ENCODE measurements at places on chromosomes 12 and 14.
A peak's percentile ranks its signal among the peaks of the same experiment; 100 is the strongest.

DNA sequence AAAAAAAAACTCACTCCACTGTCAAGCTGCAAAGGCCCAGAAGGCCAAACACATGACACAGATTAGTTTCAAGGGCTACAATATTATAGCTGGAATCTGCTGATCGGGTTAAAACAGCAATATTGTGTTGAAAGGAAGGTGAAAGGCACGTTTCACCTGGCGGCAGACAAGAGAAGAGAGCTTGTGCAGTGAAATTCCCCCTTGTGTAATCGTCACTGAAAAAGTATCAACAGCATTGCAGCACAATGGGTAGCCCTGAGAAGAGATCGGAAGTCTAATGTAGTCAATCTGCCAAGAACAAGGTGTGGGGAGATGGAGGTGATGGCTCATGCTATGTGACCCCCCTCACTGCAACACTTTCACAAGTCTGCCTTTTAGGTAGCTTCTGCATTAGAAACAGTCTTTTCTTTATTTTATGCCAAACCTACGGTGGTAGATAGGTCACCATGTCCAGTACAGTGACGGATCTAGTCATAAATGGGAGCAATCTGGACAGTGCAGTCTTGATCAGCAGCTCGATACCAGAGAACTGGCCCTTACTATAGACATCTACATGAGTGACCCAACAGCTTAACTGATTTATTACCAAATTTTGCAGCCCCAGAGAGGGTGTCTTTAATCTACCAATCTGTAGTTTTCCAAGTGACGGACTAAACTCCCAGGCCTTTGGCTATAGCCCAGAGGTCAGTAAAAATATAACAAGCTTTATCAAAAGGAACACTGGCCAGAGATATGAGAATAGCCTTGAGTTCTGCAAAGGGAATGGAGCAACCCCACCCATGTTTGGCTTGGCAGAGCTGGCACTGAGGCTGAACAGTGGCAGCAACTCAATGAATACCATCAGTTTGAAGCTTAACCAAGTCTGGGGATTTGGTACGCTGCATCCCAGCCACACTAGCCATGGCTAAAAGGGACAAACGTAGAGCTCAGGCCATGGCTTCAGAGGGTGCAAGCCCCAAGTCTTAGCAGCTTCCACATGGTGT, 35.4 kb downstream of the SPTSSA start:
- no peak for DNase-seq

DNA sequence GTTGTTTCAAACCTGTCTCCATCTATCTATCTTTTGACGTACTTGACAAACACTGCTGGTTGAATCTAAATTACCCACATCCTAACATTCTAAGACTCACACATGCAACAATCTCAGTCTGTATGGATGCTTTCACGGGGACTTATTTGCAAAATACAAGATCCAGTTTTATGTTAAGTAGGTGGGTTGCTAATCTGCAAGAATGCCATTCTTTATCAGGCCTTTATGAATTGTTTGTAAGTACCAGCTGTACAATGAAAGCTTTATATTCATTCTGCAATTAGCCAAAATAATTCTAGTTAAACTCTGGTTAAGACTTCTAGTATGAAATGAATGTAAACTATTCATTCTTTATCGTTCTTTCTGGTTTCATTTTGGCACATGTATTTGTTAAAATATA, 135.1 kb downstream of the NAV3 start:
- DNase-seq = no peak

- DNase-seq = no peak
Observed at GRCh38 chr14:94539181-94539580, 22.1 kb upstream of the SERPINA4 start.

GRCh38 chr14:95256002-95256775, 63.5 kb downstream of the CLMN start:
- no peak for DNase-seq

- no peak for DNase-seq
Observed at GRCh38 chr14:89428546-89429198, 11.6 kb upstream of the FOXN3 start.

DNA sequence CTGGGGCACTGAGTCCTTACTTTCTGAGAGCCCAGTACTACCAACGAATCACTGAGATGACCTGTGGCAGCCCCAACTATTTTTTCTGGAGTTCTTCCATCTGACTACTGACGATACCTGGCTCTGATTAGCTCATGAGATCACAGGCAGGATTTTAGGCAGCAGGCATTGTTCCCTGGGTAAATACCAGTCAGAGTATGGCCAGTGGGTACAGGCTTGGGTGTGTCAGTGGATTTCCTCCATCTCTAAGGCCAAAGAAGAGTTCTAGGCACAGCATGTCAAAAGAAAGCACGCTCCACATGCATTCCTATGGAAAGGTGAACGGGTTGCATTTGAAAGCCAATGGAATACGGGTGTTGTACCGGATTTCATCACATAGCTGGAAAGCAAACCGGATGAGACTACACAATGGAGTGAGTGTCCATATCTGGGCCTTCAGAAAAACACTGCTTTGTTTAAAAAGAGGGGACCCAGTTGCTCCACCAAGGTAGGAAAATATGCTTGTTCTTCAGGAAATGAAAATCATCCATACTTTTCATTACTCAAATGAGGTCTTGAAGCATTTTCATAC, 55.0 kb downstream of the PAX9 start:
- no peak for DNase-seq

- DNase-seq = no peak
Observed at GRCh38 chr14:61877035-61877390, 114.8 kb downstream of the SNAPC1 start.

DNA sequence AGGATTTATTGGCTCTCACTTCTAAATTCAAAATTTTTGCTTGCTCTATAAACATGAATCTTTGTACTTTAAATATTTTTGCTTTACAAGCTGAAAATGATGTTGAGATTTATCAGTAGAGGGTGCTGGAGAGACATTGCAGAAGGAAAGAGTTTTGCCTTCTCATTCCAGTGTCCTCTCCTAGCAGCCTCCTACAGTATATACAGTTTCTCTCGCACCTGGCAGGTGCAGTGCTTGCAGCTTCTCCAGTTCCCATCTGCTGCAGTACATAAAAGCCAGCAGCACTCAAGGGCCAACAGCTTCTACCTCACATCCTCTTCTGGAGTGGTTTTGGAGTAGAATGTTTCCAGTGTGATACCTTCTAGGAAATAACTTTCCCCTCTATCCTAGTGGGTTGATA, 601.8 kb upstream of the ATXN7L3B start:
- DNase-seq = no peak

- no peak for DNase-seq
Observed at GRCh38 chr14:104678346-104678745, 11.1 kb upstream of the INF2 start.

DNA sequence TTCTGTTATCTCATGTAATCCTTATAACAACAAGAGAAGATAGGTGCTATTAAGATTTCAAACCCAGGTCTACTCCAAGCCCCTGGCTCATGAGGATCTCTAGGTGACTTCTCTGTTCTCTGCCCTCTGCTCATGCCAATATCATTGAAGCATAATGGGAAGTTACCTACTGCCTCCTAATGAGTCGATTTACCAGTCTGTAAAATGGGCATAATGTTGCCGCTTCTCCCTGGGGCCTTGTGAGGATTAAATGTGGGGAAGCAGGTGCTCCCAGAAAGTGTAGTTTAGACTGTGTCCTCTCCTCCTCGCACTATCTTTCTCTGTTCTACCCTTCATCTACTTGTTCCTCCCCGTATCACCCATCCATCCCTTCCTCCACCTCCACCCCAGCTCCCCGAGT, 169.2 kb upstream of the LHX5 start:
- DNase-seq = no peak

GRCh38 chr14:95156161-95157047, 925 bp downstream of the DICER1 start:
- DNase-seq = no peak

- DNase-seq = peak; percentile 63
Observed at GRCh38 chr14:97458661-97459579, 661.7 kb downstream of the VRK1 start.

GRCh38 chr14:38791862-38792261, 311.2 kb downstream of the SEC23A start:
- DNase-seq = no peak

DNA sequence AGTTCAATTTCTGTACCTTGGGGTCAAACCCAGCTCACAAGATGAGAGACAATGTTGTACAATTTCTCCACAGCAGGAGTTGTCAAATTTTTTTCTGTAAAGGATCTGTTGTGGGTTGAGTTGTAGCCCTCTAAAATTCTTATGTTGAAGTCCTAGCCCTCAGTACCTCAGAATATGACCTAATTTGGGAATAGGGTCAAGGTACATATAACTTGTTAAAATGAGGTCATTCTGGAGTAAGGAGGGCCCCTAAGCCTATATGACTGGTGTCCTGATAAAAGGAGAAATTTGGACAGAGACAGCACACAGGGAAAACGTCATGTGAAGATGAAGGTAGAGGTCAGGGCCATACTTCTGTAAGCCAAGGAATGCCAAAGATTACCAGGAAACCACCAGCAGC, 264.9 kb downstream of the TTC8 start:
- DNase-seq = no peak

GRCh38 chr12:93536766-93537488, 35.5 kb upstream of the SOCS2 start:
- DNase-seq = no peak

- DNase-seq = no peak
Observed at GRCh38 chr14:30053103-30053502, 125.5 kb upstream of the PRKD1 start.

DNA sequence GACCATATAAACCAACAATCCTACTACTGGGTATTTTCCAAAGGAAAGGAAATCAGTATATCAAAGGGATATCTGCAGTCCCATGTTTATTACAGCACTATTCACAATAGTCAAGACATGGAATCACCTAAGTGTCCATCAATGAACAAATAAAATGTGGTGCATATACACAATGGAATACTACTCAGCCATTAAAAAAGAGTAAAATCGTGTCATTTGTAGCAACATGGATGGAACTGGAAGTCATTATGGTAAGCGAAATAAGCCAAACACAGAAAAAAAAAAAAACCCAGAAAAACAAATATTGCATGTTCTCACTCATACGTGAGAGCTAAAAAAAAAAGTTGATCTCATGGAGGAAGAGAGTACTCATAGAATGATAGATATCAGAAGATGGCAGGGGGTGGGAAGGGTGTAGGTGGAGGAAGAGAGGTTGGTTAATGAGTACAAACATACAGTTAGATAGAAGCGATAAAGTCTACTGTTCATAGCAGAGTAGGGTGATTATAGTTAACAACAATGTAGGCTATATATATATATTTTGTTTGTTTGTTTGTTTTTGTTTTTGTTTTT, 49.3 kb downstream of the BCAT1 start:
- no peak for DNase-seq

- no peak for DNase-seq
Observed at GRCh38 chr12:39571351-39571750, 48.3 kb downstream of the ABCD2 start.

- DNase-seq = no peak
Observed at GRCh38 chr12:53252349-53252916, 15.7 kb upstream of the ESPL1 start.

DNA sequence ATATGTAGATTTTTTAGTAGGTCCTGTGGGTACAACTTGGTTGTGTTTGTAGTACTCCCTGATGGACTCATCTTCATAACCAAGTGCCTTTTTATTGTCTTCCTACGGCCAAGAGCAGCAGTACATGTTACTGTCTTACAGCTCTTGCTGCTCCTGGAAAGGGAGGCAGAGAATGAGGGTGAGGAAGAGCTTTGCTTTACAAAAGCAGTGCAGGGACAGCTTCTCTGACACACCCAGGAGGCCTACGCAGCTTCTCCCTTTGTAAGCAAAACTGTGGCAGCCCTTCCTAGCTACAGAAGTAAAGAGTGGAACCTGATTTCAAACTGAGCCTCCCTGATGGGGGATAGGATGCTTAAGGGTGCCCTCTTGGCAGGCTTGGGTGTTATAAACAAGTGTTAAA, 18.6 kb downstream of the MYRFL start:
- DNase-seq = no peak

DNA sequence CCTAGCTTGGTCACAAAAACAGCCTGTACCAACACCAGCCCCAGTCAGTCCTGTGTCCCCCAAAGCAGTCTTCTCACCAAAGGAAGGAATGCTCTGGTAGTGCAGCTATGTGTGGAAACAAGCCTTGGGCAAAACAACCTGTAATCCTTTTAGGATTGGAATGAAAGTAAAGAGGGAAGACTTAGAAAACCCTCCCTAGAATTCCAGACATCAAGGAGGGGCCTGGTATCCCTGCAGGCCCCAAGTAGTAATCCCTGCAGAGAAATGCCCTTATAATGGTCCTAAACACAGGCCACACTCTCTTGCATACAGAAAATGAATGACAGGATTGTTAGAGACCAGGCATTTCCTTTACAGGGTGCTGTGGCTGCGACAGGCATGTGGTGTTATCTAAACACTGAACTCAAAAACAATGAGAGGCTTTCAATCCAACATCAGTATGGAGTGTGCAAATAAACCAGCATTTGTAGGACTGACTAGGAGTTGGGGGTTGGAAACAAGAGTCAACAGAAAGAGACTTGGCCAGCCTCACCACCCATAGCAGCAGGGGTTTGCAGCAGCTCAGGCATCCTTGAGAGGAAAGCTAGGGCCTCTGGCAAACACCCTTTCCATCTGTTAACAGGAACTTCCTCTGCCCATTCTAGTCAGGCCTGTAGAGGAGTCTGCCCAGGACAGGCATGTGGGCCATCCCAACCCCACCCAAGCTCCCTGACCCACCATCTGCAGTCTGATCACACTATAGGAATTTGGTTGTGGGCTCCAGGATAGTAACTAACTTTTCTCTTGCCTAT, 59.1 kb downstream of the DCAF5 start:
- no peak for DNase-seq

- DNase-seq = no peak
Observed at GRCh38 chr12:83476695-83477690, 790.3 kb downstream of the TMTC2 start.

DNA sequence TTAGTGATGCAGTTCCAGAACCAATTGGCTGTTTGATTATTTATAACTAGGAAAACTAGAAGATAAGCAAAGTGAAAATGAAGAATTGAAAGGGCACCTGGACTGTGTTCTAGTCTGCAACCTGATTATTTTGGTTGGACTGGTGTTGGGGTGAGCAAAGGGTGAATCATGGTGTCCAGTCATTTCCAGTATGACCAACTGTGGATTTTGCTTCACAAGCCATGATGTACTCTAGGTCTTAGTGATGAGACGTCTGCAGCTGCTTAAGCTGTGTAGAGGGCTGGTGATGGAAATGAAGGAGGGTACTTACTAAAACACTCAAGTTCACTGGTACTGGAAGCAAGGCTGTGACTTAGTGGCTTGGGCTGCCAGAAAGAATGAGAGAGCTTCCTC, 193.2 kb upstream of the FRMD6 start:
- no peak for DNase-seq

- no peak for DNase-seq
Observed at GRCh38 chr12:62581288-62582064, 114.8 kb downstream of the MON2 start.

DNA sequence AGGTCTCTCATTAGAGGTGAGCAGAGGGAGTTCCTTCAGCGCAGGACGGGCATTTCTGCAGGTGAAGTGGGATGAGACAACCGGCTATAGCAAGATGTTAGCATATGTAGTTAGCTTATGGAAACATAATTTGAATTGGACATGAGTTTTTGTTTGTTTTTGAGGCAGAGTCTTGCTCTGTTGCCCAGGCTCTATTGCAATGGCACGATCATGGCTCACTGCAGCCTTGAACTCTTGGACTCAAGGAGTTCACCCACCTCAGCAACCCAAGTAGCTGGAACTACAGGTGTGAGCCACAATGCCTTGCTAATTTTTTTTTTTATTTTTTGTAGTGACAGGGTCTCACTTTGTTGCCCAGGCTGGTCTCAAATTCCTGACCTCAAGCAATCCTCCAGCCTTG, 69.2 kb downstream of the RCOR1 start:
- DNase-seq = no peak

- no peak for DNase-seq
Observed at GRCh38 chr12:91651728-91652127, 469.1 kb upstream of the DCN start.

- DNase-seq = no peak
Observed at GRCh38 chr12:81077686-81078441, at the start of gene ACSS3. Gene ACSS3 (plus strand): TSS chr12:81078079. CDS start chr12:81078121, 42 bp downstream.

All from activated CD4-positive, CD25-positive, alpha-beta regulatory T cell treated with anti-CD3 and anti-CD28 coated beads, Interleukin-2, amount 50 U/mL, for 16 hours (primary cell).